ENCODE measurements at places on chromosomes 2 and 18.

DNA sequence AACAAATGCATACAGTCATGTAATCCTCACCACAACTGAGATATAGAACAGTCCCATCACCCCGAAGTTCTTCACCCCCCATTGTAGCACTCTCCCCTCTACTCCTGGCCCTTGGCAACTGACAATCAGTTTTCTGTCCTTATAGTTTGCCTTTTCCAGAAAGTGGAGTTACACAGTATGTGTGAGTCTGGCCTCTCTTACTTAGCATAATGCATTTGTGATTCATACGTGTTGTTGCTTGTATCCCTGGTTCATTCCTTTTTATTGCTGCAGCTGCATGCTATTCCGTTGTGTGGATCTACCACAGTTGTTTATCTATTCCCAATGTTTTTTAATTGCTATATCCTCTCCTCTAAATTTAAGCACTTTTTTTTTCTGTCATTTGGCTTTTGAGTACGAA, 17.6 kb downstream of the ACYP2 start:
- no peak for DNase-seq

DNA sequence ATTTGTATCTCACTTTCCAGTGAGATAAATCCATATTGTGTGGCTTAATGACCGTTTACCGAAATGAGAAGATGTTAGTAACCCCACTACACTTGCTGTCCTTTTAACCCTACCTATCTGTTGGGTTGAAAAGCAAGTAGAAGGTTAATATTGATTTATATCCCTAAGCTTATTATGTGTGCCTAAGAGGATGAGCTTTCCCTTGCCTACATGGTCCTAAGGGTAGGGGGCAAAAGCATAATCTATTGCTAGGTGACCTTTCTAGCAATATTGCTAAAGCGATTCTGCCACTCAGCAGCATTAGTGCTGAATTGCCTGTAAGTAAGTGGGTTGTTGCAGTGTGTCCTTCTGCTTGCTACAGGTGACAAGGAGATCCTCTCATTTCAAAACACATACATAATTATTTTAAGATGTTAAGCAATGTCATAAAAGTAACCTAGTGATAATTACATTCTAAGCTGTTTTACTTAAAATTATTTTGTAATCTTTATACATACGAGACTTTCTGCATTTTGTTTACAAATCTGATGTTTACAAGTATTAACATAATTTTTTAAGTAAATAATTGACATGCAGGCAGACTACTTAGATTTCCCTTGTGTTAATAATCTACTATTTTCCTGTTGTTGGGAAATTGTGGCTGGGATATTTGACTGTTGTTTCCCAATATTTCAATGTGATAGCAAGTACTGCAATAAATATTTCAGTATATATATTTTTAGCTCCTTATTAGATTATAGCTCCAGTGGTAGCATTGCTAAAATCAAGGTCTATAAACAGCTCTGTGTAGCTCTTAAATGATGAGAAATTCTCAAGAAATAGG, 49.1 kb upstream of the CABYR start:
- DNase-seq, result no peak

- no peak for DNase-seq
Observed at GRCh38 chr2:17104454-17104853, 413.8 kb downstream of the RAD51AP2 start.

DNA sequence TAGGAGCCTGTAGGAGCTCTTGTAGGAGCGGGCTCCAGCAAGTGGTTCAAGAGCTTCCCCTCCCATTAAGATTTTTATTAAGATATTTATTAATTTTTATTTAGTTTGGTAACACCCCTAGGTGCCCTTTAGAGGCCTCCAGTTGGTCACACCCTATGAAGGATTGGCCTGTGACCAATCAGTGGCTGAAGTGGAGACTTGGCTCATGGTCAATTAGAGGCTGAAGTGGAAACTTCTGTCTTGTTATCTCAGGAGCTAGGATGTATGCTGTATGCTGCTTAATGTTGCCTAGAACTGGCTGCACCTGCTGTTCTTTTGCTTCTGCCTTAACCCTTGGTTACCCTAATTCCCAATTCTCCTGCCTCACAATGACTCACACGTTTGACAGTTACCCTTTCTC, 48.7 kb downstream of the DHRS9 start:
- no peak for DNase-seq

GRCh38 chr2:27261241-27261925, 1.5 kb downstream of the SLC30A3 start:
- no peak for DNase-seq
